ENCODE measurements at places on chromosomes 5 and 9.

GRCh38 chr9:32748013-32748412 is 35.3 kb upstream of the TMEM215 start:
- no peaks in the 10 kb centered on the region for H3K36me3 ChIP-seq
- no peak overlapping the region for H3K27ac ChIP-seq
- no peak for DNase-seq
- no peak overlapping the region for H3K4me3 ChIP-seq

DNA sequence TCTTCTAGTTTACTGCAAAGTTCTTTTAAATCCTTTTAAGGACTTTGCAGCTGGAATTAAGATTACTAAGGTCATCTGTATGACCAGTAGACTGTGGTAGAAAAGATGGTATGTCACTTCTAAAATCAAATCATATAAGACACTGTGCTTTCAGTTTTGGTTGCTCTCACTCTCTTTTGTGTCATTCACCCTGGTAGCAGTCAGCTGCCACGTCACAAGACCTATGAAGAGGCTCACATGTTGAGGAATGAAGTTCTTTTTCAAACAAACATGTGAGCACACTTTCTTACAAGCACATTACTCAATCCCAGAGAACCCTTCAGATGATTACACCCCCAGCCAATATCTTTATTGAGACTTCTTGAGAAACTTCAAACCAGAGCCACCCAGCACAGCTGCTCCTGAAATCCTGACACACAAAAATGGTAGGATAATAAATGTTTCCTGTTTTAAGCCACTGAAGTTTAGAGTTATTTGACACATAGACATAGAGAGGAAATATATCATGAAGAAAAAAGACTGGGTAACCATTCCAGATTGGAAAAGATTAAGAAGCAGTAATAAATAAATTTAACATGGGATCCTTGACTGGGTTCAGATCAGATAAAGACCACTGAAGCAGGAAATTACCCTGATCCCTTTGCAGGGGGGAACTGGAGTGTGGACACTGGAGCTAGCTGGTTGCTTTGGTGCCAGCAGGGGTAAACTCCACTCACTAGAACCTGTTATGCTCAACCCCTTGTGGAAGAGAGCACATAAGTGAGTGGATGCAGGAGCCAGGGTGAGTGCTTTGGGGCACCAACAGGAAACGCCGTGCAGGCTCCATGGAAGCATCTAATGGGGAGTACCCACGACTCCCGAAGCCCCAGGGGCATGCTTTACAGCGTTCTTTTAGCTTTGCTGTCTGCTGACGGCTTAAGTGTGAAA is 64.1 kb downstream of the SLCO4C1 start:
- H3K4me3 ChIP-seq = no peak overlapping the region
- no peaks in the 10 kb centered on the region for H3K27me3 ChIP-seq
- H3K36me3 ChIP-seq = no peaks in the 10 kb centered on the region
- peaks cover 9% of the 10 kb centered on the region for H3K4me1 ChIP-seq
- DNase-seq = no peak

DNA sequence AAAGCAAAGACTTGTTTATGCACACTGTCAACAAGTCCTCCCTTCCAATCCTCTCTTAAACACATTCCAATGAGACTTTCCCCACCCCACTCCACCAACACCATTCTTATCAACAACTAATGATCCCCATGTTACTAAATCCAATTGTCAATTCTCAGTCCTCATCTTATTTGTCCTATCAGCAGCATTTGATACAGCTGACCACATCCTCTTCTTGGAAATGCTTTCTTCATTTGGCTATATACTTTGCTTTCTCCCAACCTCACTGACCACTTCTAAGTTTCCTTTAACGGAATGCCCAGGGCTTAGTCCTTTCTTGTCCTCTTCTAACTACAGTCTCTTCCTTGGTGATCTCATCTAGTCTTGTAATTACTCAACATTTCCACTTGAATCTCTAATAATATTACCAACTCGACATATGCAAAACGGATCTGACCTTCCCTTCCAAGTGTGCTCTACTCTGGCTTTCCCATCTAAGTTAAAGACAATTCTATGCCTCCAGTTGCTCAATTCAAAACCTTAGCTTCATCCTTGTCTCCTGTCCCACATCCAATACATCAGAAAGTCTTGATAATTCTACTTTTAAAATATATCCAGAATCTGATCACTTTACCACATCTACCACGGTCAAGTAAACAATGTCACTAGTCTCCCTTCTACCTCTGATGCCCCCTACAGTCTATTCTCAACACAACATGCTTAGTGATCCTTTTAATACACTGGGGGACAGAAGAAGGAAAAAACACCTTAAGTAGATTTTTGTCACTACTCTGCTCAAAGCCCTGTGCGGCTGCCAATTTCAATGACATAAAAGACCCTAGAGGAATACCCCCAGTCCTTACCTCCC is 25.5 kb downstream of the AGTPBP1 start:
- H3K36me3 ChIP-seq = peaks cover 36% of the 10 kb centered on the region
- no peak overlapping the region for H3K4me3 ChIP-seq
- no peak for DNase-seq
- H3K27me3 ChIP-seq = no peaks in the 10 kb centered on the region
- H3K27ac ChIP-seq = peak overlapping the region; percentile 81
- no peaks in the 10 kb centered on the region for H3K4me1 ChIP-seq

- H3K27me3 ChIP-seq = no peaks in the 10 kb centered on the region
- H3K27ac ChIP-seq = no peak overlapping the region
- H3K4me3 ChIP-seq = no peak overlapping the region
- no peak for DNase-seq
- H3K36me3 ChIP-seq = no peaks in the 10 kb centered on the region
Observed at GRCh38 chr5:87776785-87777184, 364.1 kb upstream of the CCNH start.

- no peak for DNase-seq
- no peak overlapping the region for H3K27ac ChIP-seq
- H3K36me3 ChIP-seq = no peaks in the 10 kb centered on the region
- H3K4me1 ChIP-seq = peaks cover 37% of the 10 kb centered on the region
- H3K4me3 ChIP-seq = no peak overlapping the region
Observed at GRCh38 chr5:133247151-133247709, 195.4 kb downstream of the HSPA4 start.

- H3K4me1 ChIP-seq = peaks cover 40% of the 10 kb centered on the region
- H3K27me3 ChIP-seq = no peaks in the 10 kb centered on the region
- peaks cover 30% of the 10 kb centered on the region for H3K36me3 ChIP-seq
- DNase-seq = no peak
Observed at GRCh38 chr5:75509956-75510355, 1.5 kb downstream of the CERT1 start.

Data from nephron progenitor cell (in vitro differentiated cells).